ENCODE measurements at places on chromosomes 7 and 10. TPM values are rescaled to one million over a fixed set of nuclear protein-coding genes. Genes with fewer than 3 reads are reported as not detected.

DNA sequence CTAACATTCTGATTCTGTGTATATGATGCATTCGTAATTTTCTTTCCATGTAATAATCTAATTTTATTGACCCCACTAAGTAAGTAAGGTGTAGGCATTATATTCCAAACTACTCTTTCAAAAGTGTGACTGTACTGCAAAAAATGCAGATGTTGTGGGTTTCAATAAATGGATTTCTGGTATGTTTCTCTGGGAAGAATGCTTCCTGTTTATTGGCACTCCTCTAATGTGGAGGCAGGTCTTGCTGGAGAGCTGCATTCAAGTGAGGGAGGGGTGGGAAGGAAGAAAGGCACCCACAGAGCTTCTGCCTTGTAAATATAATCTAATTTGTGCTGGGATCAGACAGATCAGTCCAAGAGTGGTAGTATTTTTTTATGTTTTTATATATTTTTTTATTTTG is 23.9 kb downstream of the ST7 start:
- DNase-seq, result no peak

Gene GPRIN2
- not detected for total RNA-seq

GRCh38 chr7:14714161-14714728 is 188.3 kb downstream of the DGKB start:
- no peak for DNase-seq

Gene PRSS1
- total RNA-seq, result not detected
